Temporal lobe (tissue), 4 donors: ENCODE measurements at places on chromosomes 4 and X. TPM values are rescaled to one million over a fixed set of nuclear protein-coding genes. Genes with fewer than 3 reads are reported as not detected.

The NEUROG2 gene
- 25.1 TPM for total RNA-seq

The OTC gene
- under 0.01 TPM for total RNA-seq

The ATOH1 gene
- not detected for total RNA-seq

The LRIT3 gene
- 0.25 TPM for total RNA-seq

The REELD1 gene
- total RNA-seq: not detected

The GPRASP1 gene
- 30.0 TPM for total RNA-seq
